Non-pigmented ciliary epithelial cell (primary cell): ENCODE measurements at places on chromosomes 6 and 20.

- DNase-seq: no peak
These were observed 142.1 kb upstream of the RSPO3 start for GRCh38 chr6:126976253-126976797.

- no peak for DNase-seq
These were observed 81.5 kb downstream of the ADGRB3 start for GRCh38 chr6:68716620-68717019.

DNA sequence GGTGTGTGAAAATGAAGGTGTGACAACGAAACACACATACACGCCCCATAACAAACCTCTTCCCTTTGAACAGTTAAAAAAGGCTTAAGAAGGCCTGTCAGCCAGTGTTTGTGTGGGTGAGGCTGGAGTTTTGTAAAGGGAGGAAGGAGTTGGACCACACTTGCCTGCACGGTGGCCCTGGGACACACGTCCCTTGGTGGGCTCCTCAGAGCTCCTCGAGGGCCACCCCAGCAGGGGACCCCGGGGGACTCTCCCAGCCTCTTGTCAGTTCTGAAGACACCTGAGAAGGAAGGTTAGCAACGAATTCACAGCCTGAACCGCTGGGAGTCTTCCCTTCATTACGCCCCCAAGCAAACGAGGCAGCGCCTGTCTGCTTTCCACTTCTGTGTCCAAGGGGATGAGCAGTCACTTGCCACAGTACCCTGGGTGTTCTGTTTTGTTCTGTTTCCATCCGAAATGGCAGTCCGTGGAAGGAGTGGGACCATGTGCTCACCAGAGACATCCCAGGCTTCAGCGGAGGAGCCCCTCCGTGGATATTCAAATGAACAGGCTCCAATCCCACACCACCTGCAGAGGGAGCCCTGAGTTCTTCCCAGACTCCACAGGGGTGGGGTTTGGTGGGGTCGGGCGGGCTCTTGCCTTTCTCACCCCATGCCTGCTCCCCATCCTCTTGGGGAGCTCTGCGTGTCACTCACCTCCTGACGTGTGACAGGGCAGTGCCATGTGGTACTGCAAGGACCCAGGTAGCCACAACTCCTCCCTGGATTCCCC is 68.6 kb downstream of the NRN1 start:
- no peak for DNase-seq

DNA sequence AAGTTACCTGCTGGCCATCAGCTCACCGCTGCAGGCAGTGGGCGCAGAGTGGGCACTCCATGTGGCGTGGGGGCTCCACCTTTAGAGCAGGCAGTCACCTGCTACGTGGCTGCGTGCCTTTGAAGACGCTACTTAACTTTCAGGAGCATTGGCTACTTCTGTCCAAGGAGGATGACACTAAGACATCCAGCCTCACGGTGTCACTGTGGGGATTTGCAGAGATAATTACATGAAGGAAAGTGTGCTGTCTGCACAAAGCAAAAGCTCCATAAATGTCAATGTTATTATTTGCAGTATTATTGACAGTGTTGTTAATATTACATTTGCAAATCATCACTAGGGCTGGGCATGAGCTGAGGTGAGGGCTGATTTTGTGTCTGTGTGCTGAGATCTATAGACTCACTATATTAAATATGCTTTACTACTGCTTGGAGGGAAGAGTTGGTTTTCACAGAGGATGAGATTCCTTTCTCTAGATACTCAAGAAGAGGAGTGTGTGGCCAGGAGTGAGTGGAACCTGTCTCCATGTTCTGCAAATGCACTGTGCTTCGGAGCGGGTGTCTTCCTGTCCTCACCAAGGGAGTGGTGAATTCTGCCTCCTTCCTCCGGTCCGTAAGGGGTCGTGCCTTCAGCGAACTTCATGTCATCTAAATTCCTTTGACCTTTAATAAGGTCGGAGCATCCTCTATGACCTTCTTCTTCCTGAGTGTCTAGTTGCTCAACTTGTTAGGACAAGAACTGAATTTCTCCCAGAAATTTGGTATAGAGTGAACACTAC is 165.8 kb upstream of the SYNDIG1 start:
- no peak for DNase-seq

DNA sequence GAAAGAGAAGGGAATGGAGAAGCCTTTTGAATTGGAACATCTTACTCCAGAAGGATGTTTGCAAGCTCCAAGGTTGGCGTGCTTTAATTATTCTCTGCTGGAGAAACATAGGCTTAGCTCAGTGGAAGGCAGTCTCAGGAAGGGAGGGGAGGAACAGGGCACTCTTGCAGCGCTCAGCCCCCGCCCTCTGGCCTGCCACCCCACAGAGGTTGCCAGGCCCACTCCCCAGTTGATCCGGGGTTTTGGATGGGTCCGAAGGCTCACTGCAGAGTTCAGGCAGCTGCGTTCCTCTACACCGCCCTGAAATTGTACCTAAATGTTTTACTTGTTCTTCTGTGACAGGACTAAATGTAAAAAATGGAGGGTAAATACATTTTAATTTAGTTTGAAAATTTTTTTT is 155.2 kb upstream of the DTNBP1 start:
- no peak for DNase-seq

GRCh38 chr6:56652994-56653393 is 10.3 kb upstream of the DST start:
- peak; percentile 27 for DNase-seq

- peak; percentile 68 for DNase-seq
These were observed 287.3 kb upstream of the FOXQ1 start for GRCh38 chr6:1024587-1024986.

DNA sequence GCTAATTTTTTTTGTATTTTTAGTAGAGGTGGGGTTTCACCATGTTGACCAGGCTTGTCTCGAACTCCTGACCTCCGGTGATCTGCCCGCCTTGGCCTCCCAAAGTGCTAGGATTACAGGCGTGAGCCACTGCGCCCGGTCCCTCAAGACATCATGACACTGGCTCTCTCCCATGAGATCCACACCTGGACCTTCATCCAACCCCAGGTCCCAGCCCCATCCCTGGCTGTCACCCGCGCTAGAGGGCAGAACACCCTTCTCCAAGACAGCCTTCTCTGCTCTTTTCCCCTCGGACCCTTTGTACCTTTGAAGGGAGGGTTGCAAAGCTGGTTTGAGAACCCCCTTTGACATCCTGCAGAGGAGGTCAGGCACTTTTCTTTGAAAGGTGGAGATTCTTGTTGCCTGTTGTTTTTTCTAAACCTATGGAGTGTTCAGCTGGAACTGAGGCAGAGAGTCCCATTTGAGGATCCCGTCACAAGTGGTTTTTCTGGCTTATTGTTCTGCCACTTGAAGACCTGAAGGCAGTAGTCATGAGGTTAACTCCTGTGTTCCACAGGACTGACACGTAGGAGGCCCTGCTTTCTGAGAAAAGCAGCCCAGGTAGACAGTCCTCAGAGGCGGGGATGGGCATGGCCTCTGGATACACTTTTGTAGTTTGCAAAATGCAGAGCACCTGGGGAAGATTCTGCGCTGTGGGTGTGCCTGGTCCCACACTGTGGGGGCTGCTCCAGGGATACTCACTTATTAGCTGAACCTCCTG is 171.1 kb upstream of the SNX9 start:
- DNase-seq: no peak

GRCh38 chr6:15410752-15411151 is 164.9 kb downstream of the JARID2 start:
- no peak for DNase-seq

DNA sequence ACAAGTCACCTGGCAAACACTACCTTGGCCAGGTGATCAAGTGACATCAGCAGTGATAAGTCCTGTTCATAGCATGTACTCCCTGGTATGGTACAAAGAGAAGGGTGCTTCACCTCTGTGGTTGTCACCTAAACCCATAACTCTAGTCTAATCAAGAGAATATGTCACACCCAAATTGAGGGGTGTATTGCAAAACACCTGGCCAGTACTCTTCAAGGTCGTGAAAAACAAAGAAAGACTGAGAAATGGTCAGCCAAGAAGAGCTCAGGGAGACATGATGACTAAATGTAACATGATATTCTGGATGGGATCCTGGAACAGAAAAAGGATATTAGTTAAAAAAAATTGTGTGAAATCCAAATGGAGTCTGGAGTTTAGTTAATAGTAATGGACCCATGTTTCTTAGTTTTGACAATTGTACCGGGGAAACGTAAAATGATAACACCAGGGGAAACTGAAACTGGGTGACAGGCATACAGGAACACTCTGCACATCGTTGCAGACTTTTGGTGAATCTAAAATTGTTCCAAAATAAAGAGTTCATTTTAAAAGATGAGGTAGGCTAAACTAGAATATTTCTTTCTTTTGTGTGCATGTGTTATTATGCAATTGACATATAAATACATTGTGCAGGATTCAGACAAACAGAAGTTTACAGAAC is 262.0 kb downstream of the CDC5L start:
- DNase-seq: no peak

GRCh38 chr6:125906158-125906998 is 50.2 kb upstream of the HINT3 start:
- DNase-seq: no peak

DNA sequence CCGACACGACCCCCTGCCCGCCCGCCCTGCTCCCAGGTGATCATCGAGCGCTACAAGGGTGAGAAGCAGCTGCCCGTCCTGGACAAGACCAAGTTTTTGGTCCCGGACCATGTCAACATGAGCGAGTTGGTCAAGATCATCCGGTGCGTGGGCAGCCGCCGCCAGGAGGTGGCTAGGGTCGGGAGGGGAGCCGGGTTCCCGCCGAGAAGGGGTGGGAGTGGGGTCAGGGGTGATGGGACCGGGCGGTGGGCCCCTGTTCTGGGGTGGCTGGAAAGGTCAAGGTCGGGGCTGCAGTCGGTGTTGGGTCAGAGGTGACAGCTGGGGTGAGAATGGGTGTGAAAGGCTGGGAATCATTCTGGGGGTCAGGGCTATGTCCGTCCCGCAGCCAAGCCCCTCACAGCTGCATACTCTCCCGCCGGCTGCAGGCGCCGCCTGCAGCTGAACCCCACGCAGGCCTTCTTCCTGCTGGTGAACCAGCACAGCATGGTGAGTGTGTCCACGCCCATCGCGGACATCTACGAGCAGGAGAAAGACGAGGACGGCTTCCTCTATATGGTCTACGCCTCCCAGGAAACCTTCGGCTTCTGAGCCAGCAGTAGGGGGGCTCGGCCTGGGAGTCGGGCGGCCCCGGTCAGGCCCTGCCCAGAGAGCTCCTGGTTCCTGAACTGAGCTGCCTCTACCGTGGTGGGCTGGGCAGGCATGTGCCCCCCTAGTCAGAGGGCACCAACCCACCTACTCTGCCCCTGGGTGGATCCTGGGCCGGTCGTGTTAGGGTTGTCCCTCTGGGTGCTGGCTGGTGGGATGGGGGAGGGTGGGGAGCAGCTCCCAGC is 1.0 kb downstream of the MAP1LC3A start:
- DNase-seq: no peak

DNA sequence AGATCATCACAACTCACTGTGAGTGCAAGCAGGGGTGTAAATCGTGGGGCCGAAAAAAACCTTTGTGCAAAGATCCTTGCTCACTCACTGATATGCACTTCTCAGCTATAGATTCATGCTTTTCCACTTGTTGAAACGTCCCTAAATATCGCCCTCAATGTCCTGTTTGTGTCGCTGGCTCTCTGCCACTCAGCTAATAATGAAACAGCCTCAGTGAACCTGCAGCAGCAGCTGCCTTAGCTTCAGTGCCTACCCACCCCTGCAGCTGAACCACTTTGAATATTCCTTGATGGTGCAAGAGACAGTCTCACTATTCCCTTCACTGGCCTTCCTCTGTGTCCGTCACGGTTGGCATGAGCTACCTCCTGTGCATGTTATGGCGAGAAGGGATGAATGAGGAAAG is 128.9 kb upstream of the NAA20 start:
- DNase-seq: no peak

GRCh38 chr6:147220345-147220744 is 16.1 kb downstream of the STXBP5 start:
- no peak for DNase-seq

- no peak for DNase-seq
These were observed 24.9 kb upstream of the IPCEF1 start for GRCh38 chr6:154381548-154381947.

DNA sequence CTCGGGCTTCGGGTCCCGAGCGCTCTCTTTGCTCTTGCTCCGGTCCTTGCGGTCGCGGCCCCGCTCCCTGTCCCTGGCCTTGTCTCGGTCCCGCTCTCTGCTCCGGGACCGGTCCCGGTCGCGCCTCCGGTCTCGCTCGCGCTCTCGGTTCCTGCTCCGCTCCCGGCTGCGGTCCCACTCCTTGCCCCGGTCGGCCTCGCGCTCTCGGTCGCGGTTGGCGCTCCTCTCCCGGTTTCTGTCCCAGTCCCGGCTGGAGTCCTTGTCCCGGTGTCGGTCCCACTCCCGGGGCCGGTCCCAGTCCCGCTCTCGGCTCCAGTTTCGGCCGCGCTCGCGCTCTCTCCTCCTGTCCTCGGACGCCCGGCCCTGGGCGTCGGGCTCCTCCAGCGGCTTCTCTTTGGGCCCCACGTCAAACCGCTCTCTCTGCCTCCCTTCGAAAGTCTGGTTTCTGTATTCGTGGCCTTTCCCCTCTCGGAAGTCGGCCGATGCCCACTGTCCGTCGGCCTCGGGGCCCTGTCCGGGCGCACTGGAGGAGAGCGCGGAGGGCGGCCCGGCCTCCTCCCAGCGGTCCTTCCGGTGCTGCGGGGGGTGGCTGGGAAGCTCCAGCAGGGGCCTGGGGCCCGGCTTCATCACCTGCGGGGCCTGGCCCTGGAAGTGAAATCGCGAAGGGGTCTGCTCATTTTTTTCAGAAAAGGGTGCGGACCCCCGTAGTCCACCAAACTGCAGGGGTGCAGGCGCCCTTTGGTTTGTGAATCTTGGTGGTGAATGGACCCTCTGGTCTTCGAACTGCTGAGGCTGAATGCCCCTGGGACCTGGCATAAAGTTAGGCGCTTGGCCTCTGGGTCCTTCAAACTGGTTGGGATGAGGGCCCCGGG is 17.9 kb upstream of the TCFL5 start:
- DNase-seq: no peak

DNA sequence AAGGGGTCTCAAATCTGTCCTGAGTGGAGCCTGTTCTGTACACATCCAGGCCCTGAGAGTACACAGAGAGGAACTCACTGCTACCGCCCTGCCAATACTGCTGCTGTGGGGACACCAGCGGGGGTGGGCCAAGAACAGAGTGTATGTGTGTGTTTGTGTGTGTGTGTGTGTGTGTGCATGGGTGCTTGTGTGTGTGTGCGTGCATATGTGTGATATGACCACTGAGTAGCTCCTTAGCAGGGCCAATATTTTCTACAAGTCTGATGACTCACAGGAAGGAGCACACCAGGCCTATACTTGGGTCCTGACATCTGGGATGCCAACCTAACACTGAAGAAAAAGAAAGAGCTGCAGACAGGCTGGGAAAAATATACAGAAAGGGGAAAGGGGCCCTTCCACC is 1.4 kb downstream of the RAET1E start:
- DNase-seq: no peak

DNA sequence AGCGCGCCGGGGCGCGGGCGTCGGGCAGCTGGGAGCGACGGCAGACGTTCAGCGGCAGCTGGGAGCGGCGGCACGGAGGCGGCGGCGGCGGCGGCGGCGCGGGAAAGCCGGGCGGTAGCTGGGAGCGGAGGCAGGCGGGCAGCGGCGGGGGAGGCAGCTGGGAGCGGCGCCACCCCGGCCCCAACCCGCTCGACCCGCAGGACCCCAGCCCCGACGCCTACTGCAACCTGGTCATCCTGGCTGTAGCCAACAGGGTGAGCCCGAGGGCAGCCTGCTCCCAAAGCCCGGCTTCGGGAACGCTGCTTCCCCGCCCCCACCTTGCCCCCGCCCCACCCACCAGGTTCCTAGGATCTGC is 8.9 kb downstream of the CCM2L start:
- no peak for DNase-seq
